ENCODE measurements at places on chromosomes 6 and 20.

DNA sequence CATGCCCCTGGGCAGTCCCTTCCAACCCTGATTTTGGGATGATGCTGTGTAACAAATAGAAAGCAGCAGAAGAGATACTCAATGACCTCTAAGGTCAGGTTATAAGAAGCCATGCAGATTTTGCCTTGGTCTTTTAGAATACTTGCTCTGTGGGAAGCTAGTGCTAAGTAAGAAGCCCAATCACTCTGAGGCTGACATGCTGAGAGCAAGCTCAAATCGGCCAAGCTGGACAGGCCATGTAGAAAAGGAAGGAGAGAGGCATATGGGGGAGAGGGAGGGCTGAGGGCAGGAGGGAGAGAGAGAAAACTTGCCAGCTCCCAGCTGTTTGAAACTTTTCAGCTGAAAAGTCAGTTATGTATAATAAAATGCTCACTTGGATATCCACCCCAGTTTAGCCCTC, 1021.6 kb upstream of the MAP3K7 start:
- no peak for DNase-seq

- no peak for DNase-seq
Observed at GRCh38 chr6:57435475-57436160, 118.2 kb downstream of the PRIM2 start.

DNA sequence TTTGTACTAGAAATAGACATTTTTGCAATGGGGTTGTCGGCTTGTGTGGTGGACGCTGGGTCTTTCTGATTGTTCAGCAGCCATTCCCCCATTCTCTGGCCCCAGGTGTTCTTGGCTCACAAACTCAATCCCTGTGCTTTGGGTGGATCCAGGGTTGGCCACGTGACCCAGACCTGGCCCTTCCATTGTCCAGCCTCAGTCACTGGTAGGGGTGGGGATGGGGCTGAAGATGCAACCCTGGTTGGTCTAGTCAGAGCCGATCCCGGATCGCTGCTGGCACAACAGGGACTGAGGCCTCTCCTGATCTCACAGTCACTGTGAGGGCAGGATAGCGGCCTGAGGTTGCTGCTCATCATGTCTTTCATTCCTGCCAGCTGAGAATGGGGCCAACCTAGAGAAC, 365.3 kb upstream of the SULF2 start:
- DNase-seq: no peak

- DNase-seq: no peak
Observed at GRCh38 chr6:106799031-106799894, 169.9 kb downstream of the QRSL1 start.

DNA sequence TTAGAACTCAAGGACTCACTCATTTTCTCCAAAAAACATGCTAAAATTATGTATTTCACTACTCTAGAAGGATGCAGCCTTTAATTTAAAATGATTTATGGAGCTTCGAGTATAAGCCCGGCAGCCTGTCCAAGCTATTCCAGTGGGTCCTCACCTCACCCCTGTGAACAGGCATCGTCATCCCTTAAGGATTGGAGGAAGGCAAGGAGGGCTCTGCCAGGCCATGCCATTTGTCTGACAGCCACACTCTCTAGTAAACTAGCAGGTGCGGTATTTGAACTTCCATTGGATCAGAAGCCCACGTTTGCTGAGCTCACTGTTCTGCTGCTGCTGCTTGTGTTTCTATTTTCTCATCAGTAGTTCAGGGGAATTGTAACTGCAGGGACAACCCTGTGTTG, 39.8 kb upstream of the NAA20 start:
- no peak for DNase-seq

DNA sequence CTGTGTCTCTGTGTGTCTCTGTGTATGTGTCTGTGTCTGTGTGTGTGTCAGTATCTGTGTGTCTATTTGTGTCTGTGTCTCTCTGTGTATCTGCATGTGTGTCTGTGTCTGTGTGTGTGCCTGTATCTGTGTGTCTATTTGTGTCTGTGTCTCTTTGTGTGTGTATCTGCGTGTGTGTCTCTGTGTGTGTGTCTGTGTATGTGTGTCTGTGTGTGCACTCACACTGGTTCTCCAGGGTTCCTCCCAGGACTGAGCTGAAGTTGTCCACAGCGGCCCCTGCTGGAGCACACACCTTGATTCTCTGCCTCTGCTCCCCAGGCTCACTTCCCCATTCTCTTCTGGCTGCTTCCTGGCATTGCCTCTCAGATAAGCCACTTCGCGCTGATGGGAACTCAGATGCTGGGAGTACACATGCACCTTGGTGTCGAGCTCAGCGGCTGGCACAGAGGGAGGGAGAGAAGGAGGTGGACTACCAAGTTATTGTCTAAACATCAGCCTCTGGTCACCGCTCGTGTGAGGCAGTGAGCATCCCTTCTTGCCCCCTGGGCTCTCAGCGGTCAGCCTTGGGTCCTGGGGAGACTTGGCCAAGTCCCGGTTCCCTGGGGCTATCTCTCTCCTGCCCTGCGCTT, 104.9 kb upstream of the NXT1 start:
- peak; percentile 34 for DNase-seq

DNA sequence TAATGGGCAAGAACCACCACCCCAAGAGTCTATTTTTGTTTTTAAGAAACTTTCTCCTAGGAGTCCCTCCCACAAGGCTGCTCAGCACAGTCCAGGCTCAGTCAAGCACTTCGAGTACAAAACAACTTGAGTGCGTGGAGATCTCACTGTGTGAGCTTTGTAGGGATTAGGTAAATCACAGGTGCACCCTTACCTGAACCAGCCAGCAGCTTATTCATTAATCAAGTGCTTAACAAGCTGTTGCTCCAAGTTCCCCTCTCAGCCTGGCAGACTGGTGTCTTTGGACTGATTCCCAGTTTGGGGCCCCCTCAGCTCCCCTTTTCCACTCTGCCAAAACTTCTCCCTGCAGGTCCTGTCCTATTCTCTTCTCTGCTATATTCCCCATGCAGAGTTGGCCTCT, 133.1 kb downstream of the LY86 start:
- DNase-seq: peak; percentile 29

GRCh38 chr20:23381876-23382275, 19.9 kb downstream of the GZF1 start:
- no peak for DNase-seq

DNA sequence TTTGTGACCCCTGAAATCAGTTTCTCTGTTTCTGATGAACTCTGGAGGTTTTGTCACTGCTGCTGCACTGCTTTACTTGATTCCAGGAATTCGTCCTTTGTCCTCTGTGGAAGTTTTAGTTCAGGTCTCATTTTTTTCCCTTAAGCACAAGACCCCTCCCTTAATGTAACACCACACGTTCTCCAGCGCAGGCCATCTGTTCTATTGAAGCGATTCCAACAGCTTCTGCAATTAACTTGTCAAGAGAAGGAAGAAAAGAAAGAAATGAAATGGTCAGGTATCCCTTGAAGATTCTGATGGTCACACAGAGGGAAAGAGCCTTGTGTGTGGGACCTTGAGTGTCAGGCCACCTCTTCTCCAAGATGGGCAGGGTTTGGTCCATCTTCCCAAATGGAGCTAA, 7.8 kb upstream of the MAS1L start:
- no peak for DNase-seq

GRCh38 chr6:159833997-159834603, 34.0 kb downstream of the PNLDC1 start:
- DNase-seq: no peak

GRCh38 chr20:57880571-57880892, 170.7 kb upstream of the PMEPA1 start:
- peak; percentile 9 for DNase-seq

DNA sequence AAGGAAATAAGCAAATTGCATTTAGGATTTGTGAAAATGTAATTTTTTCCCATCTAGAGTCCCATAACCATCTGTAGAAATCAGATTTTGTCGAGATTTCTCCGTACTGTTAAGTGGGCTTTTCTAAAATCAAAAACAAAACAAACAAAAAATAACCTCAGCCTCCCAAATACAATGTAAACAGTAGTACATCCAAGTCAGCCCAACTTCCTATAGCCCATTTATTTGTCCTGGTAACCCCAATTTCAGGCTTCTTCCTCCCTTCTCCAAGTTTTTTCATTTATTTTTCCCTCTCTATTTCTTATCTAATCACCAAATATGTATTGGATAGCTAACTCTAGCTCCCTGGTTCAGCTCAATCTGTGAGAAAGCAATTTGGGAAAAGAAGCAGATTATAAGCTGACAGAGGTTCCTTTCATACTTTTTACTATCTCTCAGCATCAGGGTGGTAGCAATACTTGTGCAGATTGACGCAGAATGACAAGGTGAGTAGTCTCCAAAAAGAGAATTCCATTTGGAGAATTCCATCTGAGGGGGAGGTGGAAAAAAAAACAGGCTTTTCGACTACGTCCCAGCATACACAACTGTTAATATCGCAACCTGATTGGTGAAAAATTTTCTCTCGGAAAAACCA, 132.6 kb upstream of the BTN3A2 start:
- no peak for DNase-seq

DNA sequence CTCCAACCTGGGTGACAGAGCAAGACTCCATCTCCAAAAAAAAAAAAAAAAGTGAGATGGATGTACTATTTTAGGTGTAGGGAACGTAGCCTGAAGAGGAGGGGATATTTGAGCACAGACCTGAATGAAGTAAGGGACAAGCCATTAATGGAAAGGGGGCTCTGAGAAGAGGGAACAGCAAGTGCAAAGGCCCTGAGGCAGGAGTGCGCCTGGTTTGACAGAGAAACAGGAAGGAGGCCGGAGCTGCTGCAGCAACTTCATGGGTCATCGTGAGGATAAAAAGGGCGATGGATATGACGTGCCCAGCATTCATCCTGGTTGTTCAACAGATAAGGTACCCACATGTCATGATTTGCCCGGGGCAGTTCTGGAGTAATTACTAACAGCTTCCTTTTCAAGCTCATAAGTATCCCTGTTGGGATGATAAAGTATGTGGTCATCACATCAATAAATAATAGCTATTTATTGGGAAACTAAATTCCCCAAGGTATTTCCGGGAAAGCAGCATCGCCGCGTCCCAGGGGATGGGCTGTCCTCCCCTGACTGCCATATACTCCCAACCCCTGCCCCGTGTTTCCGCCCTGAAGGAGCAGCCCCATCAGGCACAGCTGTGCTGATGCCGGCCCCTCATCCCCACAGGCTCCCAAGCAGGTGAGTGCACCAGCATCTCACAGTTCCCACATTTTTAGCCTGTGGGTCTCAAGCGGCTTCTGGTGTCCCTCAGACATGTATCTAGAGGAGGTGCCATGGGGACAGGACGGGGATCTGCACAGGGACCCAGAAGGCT, 43.4 kb downstream of the DLGAP4 start:
- DNase-seq: no peak

DNA sequence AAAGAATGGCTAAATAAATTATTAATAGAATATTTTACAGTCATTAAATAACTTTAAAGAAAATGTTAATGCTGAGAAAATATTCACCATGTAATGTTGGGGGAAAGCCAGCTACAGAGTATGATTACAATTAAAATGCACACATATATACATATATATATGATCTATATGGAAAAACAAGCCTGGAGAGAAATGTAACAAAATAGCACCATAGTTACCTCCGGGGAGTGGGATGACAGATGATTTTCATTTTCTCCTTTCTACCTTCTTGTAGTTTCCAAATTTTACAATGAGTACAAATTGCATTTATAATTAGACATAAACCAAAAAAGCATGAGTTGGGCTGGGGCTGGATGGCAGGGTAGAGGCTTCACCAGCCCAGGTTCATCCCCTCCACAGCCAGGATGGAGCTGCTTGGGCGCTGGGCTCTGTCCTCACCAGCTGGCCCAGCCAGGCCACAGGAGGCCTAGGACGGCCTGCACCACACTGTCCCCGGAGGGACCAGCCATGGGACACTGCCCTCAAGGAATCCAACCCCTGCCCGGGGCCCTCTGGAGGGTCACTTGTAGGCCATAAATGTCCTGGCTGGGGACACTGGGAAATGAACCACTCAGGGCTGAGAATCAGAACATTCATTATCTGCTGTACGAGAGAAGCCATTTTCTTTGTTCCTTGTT, 10.3 kb downstream of the C20orf203 start:
- DNase-seq: no peak

GRCh38 chr6:19037607-19038006, 650.5 kb downstream of the RNF144B start:
- no peak for DNase-seq

GRCh38 chr20:47784599-47785310, 526 bp downstream of the SULF2 start:
- no peak for DNase-seq

GRCh38 chr6:11414176-11414963, 123.2 kb upstream of the TMEM170B start:
- DNase-seq: no peak

All from NCI-H69 (cell line).